ENCODE measurements at places on chromosomes 1 and 21.

GRCh38 chr1:24468685-24469316, 33.8 kb upstream of the RCAN3 start:
- no peaks in the 10 kb centered on the region for H3K27me3 ChIP-seq
- peaks cover 20% of the 10 kb centered on the region for H3K36me3 ChIP-seq
- H3K27ac ChIP-seq, result peak overlapping the region; percentile 47
- no peak overlapping the region for H3K4me3 ChIP-seq
- H3K4me1 ChIP-seq, result peaks cover 22% of the 10 kb centered on the region

- H3K4me1 ChIP-seq, result peaks cover 86% of the 10 kb centered on the region
- H3K4me3 ChIP-seq, result peak overlapping the region; percentile 100
- H3K27ac ChIP-seq, result peak overlapping the region; percentile 100
- peaks cover 17% of the 10 kb centered on the region for H3K36me3 ChIP-seq
- DNase-seq, result peak; percentile 38
- no peaks in the 10 kb centered on the region for H3K27me3 ChIP-seq
Observed at GRCh38 chr1:30744060-30744756, 13.4 kb downstream of the LAPTM5 start.

DNA sequence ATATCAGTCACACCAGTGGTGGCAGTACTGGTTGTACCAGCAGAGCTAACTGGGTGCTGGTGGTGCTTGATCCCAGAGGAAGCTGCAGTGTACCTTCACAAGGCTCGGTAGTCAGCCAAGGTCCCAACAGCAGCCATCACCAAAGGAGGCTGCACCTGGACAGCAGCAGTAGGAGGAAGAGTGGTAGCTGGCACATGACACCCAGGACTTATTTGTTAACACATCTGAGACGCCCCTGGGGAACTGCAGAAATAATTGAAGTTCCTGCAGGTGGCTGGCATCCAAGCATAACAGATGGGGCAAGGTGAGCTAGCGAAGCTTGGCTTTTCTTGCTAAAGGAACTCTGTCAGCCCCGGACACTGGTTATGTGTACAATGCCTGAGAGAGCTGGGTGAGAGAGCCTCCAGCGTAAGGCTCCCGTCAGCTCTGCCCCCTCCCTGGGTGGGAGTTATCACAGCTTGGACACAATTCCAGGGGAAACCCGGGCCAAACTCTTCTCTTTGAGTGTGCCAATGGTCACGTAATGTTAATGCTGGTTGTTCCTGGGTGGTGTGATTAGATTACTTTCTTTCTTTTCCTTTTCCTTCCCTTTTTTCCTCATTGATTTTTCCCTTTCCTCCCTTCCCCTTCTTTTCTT, 29.1 kb upstream of the PARP1 start:
- no peak for DNase-seq
- no peaks in the 10 kb centered on the region for H3K4me1 ChIP-seq
- H3K36me3 ChIP-seq, result no peaks in the 10 kb centered on the region
- no peak overlapping the region for H3K4me3 ChIP-seq

GRCh38 chr1:192524223-192524622, 51.4 kb upstream of the RGS1 start:
- peaks cover 2% of the 10 kb centered on the region for H3K36me3 ChIP-seq
- no peak overlapping the region for H3K4me3 ChIP-seq
- peaks cover 6% of the 10 kb centered on the region for H3K4me1 ChIP-seq

DNA sequence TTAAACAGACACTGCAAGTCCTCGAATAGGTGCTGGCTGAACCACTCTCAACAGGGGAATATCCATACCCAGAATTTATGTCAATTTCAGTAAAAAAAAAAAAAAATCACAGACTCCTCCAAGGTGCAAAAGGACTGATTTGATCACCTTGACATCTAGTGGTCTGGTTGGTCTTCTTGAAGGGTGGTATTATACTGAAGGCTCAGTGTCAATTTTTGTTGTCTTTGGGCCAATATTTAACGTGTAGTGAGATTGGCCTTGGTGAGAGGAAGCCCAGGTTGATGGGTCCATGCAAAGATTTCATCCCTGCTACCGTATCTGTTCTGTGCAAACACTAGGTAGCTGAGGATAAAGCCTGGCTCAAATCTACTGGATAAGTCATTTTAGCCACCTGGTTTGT, 4.0 kb upstream of the GBP5 start:
- peaks cover 59% of the 10 kb centered on the region for H3K4me1 ChIP-seq
- no peak overlapping the region for H3K4me3 ChIP-seq
- H3K27me3 ChIP-seq, result no peaks in the 10 kb centered on the region

GRCh38 chr1:81547261-81547911, 253.3 kb upstream of the ADGRL2 start:
- no peaks in the 10 kb centered on the region for H3K27me3 ChIP-seq
- no peak for DNase-seq
- no peaks in the 10 kb centered on the region for H3K36me3 ChIP-seq
- H3K27ac ChIP-seq, result no peak overlapping the region

GRCh38 chr1:201888282-201889089, at the start of gene SHISA4:
TSS of gene SHISA4 (plus strand) at chr1:201888898. CDS start at chr1:201888995, 97 bp downstream.
- H3K27me3 ChIP-seq, result peaks cover 62% of the 10 kb centered on the region
- H3K4me1 ChIP-seq, result peaks cover 11% of the 10 kb centered on the region
- H3K4me3 ChIP-seq, result peak within 1 kb of the TSS; percentile 62

- no peaks in the 10 kb centered on the region for H3K36me3 ChIP-seq
- no peak overlapping the region for H3K4me3 ChIP-seq
- H3K4me1 ChIP-seq, result peaks cover 10% of the 10 kb centered on the region
- peaks cover 26% of the 10 kb centered on the region for H3K27me3 ChIP-seq
Observed at GRCh38 chr1:203263496-203263895, 34.0 kb upstream of the CHIT1 start.

GRCh38 chr1:31843506-31843905, 27.7 kb upstream of the SPOCD1 start:
- H3K27me3 ChIP-seq, result no peaks in the 10 kb centered on the region
- peaks cover 29% of the 10 kb centered on the region for H3K4me1 ChIP-seq
- peaks cover 2% of the 10 kb centered on the region for H3K36me3 ChIP-seq
- no peak overlapping the region for H3K27ac ChIP-seq

DNA sequence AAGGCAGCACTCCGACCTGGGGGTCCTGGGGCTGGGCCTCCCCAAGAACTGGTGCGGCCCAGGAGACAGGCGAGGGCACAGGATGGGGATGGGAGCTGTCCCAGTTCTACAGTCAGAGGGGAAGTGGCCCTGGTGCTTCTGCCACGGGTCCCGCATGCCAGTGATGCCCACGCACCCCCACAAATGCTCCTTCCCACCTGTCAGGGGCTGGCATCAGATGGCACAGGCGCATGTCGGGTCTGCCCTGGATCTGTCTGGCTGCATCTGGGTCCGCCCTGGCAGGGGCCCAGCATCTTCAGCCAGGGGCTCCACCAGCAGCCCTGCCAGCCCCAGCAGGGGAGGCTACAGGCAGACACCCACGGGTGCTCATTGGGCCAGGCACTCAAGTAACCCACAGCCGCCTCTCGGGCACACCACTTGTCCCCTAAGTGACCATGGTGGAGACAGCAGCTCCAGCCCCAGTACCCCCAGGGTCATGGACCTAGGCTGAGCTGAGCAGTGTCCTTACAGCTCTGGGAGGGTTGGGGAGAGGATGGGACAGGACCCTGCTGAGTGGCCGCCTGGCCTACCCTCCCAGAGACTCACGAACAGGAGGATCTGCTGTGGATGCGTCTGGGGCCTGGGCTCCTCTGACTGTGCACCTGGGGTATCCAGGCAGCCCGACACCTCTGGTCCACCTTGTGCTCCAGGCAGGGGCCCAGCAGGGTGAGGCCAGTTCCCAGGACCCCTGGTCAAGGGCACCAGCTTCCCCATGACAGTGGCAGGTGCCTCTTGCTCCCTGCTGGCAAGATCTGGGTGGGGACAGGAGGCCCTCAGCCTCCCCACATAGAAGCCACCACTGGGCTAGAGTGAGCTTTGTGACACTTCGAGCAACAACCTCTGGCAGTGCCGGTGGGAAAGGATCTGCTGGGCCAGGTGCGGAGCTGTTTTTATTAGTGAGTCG, 5.4 kb downstream of the SMIM1 start:
- peak overlapping the region; percentile 41 for H3K4me3 ChIP-seq
- DNase-seq, result no peak
- H3K27ac ChIP-seq, result no peak overlapping the region
- peaks cover 5% of the 10 kb centered on the region for H3K4me1 ChIP-seq
- H3K36me3 ChIP-seq, result peaks cover 5% of the 10 kb centered on the region

GRCh38 chr21:38958940-38959691, 153.4 kb downstream of the ETS2 start:
- H3K36me3 ChIP-seq, result no peaks in the 10 kb centered on the region
- no peaks in the 10 kb centered on the region for H3K4me1 ChIP-seq
- H3K27ac ChIP-seq, result no peak overlapping the region
- H3K4me3 ChIP-seq, result no peak overlapping the region

DNA sequence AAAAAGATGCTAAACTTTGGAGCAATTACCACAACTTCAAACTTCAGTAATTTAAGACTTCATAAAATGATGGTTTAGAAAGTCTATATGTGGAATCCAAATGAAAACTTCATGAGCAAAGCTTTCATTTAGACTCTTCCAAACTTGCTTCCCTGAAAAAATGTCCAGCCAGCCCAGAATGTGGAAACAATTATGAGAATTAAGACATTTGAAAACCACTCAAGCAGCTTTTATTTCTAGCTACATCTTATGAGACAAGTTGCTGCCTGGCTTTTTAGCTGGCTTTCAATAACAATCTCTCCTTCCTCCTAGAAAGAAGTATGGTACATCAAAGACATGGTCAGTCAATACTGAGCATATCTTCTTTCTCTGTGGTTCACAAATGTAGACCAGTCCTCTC, 21.8 kb downstream of the LPAR3 start:
- peaks cover 26% of the 10 kb centered on the region for H3K27me3 ChIP-seq
- no peaks in the 10 kb centered on the region for H3K36me3 ChIP-seq
- no peaks in the 10 kb centered on the region for H3K4me1 ChIP-seq
- no peak for DNase-seq
- H3K4me3 ChIP-seq, result no peak overlapping the region

DNA sequence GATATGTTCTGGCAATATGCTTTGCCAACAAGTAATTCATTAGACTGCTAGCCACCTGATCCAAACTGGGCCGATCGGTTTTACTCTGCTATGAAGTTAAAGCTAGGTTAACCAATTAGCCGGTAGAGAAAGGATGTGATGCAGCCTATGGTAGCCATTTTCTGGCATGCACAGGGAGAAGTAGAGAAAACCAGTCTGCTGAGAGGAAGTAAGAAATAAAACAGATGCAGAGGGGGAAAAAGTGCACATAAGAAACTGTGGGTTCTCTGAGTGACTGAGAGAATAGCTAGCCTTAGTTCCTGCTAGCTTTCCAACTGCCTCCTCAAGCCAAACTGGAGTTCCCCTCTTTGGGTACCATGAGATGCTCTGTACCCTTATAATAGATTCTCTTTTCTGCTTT, 52.8 kb downstream of the ARID4B start:
- peak overlapping the region; percentile 59 for H3K4me3 ChIP-seq
- H3K27ac ChIP-seq, result peak overlapping the region; percentile 74
- no peaks in the 10 kb centered on the region for H3K36me3 ChIP-seq
- DNase-seq, result no peak
- H3K4me1 ChIP-seq, result peaks cover 49% of the 10 kb centered on the region

DNA sequence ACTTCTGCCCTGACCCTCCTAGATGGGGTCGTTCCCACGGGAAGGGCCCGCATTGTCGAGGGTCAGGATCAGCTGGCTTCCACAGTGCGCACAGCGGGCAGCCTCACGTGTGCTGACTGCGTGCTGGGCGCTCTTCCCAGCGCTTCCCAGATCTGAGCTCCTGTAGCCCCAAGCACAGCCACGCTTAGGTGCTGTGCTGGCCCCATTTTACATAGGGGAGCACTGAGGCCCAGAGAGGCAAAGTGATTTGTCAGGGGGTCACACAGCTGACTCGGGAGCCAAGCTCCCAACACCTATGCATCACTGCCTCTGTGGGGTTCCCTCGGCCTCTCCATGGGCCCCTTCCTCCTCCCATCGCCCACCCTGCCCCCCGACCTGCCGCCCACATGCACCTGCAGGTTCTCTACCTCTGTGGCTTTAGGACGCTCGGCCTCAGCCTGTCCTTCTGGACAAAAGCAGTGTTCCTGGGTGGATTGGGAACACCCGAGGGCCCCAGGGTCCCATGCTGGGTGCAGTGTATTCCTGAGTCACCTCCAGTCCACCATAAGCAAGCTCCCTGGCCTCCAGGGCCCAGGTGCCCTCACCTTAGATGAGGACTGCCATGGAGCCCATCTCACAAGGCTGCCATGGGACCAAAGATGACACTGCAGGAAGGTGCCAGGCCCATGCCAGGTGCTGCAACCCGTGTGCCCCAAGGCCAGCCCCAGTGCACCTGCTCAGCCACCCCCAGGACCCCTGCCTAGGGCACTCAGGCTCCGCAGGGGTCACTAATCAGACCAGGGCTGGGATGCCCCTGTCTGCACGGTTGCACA, 23.3 kb downstream of the TFF3 start:
- H3K27ac ChIP-seq, result peak overlapping the region; percentile 32
- H3K4me3 ChIP-seq, result no peak overlapping the region
- no peak for DNase-seq
- H3K36me3 ChIP-seq, result peaks cover 11% of the 10 kb centered on the region
- H3K27me3 ChIP-seq, result no peaks in the 10 kb centered on the region

DNA sequence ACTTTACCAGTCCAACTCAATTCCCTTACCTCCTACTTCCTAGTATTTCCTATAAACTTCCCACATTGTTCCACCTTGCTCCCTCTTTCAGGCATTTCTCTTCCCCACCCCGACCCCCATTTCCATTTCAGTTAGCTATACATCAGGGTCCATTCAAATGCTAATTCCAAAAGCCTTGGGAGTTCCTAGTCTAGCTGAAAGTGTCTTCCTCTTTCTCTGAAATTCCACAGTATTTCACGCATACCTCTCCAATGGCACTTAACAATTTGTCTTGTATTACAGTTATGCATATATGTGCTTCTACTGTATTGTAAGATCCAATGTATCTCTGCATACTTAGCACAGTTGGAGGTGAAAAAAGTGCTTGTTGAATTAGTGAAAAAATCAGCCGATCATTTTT, 94.9 kb downstream of the ZNF644 start:
- H3K27me3 ChIP-seq, result no peaks in the 10 kb centered on the region
- H3K4me3 ChIP-seq, result no peak overlapping the region
- no peak overlapping the region for H3K27ac ChIP-seq
- peaks cover 2% of the 10 kb centered on the region for H3K36me3 ChIP-seq
- peaks cover 47% of the 10 kb centered on the region for H3K4me1 ChIP-seq
- no peak for DNase-seq

DNA sequence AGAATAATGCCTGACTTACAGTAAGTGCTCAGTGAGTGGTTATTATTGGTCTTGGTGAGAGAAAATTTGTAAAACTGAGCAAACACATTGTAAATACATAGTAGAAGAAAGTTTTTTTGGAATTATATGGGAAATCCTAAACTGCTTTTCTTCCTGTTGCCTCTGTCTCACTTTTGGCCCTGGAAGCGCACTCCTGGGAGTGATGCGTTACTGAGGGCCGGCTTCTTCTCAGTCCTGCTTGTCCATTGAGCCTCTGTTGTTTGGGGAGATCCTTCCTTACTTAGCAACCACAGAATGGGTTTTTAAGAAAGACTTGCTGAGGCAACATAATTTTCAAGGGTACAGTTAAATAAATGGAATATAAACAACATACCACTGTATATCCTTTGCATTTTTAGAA, 166.0 kb downstream of the EDEM3 start:
- H3K27ac ChIP-seq, result no peak overlapping the region
- H3K4me1 ChIP-seq, result no peaks in the 10 kb centered on the region
- no peak for DNase-seq
- H3K27me3 ChIP-seq, result peaks cover 30% of the 10 kb centered on the region
- H3K4me3 ChIP-seq, result no peak overlapping the region
- no peaks in the 10 kb centered on the region for H3K36me3 ChIP-seq

GRCh38 chr1:245870698-245871097, 636.4 kb downstream of the SMYD3 start:
- no peak for DNase-seq
- no peak overlapping the region for H3K27ac ChIP-seq
- no peak overlapping the region for H3K4me3 ChIP-seq
